ENCODE measurements at places on chromosomes 2 and 18.

DNA sequence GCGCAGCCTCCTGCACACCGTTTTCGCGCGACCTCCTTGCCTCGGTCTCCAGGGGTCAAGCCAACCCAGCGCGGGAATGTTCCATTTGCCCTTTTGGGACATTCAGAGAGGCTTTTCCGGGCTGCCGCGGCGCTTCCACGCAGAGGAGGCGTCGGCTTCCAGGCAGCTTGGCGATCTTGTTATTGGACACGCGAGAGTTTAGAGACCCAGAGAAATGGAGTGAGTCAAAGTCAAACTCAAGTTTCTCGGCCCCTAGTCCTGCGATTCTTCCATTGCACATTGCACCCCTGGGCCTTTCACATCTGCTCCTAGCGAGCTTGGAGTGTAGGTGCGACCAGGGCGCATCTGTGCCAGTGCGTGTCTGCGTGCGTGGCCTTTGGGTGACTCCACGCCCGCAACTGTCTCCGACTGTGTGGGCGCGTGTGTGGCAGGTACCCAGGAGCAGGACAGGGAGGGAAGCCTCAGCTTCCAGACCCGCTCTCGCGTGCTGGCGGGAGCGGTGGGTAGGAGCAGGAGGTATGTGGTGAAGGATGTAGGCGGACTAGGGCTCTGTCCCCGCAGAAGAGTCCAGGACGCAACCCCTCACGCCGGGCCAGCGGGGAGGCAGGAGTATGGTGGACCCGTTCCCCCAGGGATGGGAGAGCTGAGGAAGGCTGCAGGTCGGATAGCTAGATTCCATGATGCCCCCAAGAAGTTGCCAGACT is 13.5 kb downstream of the SIX3 start:
- DNase-seq = no peak

GRCh38 chr18:77090546-77091174 is 41.9 kb downstream of the MBP start:
- no peak for DNase-seq

DNA sequence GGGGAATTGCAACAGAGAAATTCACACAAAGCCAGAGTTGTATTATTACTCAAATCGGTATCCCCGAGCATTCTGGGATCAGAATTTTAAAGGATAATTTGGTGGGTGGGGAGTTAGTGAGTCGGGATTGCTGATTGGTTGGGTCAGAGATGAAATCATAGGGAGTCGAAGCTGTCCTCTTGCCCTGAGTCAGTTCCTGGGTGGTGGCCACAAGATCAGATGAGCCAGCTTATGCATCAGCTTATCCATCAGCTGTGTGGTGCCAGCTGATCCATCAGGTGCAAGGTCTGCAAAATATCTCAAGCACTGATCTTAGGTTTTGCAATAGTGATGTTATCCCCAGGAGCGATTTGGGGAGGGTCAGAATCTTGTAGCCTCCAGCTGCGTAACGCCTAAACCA is 34.3 kb upstream of the ITM2C start:
- no peak for DNase-seq

DNA sequence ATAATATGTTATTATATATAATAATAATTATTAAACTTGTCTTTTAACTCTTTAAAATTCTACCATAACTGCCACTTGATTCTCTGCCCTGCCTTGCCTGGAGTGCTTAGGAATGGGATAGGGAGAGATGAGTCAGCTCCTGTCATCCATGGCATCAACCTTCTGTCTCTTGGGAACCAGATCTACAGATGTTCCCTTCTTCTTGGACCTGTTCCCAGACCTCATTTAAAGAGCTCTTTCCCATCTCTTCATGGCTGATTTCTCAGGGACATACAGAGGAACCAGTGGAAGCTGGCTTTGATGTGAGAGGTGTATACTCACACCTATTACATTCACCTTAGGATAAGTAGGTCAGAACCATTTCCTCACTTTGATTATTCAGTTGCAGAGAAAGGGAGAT is 155.3 kb upstream of the MYO3B start:
- no peak for DNase-seq

DNA sequence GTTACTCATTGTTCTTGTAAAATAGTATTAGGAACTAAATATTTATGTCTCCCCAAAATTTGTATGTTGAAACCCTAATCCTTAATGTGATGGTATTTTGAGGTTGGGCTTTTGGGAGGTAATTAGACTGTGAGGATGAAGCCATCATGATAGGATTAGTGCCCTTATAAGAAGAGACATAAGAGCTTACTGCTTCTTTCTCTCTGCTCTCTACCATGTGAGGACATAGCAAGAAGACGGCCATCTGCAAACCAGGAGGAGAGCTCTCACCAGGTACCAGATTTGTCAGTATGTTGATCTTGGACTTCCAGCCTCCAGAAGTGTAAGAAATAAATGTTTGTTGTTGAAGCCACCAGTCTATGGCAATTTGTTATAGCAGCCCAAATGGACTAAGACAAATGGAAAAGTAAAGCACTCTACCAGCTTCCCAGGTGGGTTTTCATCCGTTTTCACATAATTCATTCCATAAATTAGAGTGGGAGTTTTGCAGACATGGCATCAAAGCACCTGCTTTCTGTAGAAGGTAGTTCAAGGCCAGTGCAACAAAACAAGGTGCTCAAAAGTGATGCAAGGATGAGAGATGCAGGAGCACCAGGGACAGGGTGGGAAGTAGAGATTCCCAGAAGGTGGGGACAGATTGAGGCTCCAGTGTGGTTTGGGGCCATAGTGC is 70.7 kb downstream of the MYCN start:
- DNase-seq = no peak

- no peak for DNase-seq
Observed at GRCh38 chr2:226738191-226738820, 61.3 kb downstream of the IRS1 start.

GRCh38 chr2:152097290-152097800 is 1.5 kb downstream of the CACNB4 start:
- no peak for DNase-seq

DNA sequence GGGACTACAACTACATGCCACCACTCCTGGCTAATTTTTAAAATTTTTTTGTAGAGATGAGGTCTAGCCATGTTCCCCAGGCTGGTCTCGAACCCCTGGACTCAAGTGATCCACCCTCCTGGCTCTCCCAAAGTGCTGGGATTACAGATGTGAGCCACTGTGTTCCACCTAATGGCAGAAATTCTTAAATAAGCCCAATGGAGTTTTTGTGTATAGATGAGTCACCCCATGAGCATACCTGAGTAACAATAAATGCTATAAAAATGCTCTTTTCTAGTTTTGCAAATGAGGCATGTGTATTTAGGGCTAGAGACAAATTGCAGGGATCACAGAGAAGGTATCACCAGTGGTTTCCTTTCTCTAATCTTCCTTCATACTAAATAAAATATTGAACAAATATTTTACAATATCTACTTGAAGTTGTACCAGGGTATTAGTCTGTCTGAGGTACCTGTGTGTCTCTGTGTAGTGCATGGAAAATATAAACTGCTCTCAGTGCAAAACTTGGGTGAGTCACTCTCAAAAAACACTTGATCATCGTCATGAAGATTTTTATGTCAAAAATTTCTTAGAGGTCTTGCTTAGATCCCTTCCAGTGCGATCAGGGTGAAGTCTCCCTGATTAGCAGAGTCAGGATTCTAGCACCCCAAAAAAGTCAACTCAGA is 337.1 kb upstream of the MMADHC start:
- DNase-seq = no peak
